Myometrial cell (primary cell): ENCODE measurements at places on chromosomes 13 and 19. TPM values are rescaled to one million over a fixed set of nuclear protein-coding genes. Genes with fewer than 3 reads are reported as not detected.

Gene TNNT1
- total RNA-seq: 6.2 and 6.3 TPM in 2 replicates

Gene CASP14
- not detected in 2 replicates for total RNA-seq

Gene COL4A2
- total RNA-seq: 257 TPM in 2 replicates

Gene PEX11G
- total RNA-seq: 2.6 and 3.9 TPM in 2 replicates

Gene RYR1
- total RNA-seq: under 0.01 TPM in 1 of 2 replicates, not detected in the other

Gene KRTDAP
- not detected in 2 replicates for total RNA-seq

Gene SWSAP1
- 1.7 and 2.5 TPM in 2 replicates for total RNA-seq

Gene SERTM1
- not detected in 2 replicates for total RNA-seq

Gene GGACT
- 1.7 and 4.8 TPM in 2 replicates for total RNA-seq

Gene CEACAM4
- not detected in 2 replicates for total RNA-seq

Gene USF2
- total RNA-seq: 38.1 and 59.7 TPM in 2 replicates

Gene C19orf18
- not detected in 2 replicates for total RNA-seq

Gene LIM2
- not detected in 2 replicates for total RNA-seq

Gene FPR2
- not detected in 2 replicates for total RNA-seq

Gene SLC17A7
- total RNA-seq: not detected in 2 replicates

Gene ZNF729
- not detected in 2 replicates for total RNA-seq

Gene GIPR
- total RNA-seq: 0.18 TPM in 1 of 2 replicates, not detected in the other

Gene ZNF569
- 3.9 and 4.0 TPM in 2 replicates for total RNA-seq

Gene ZNF578
- 0.58 and 1.6 TPM in 2 replicates for total RNA-seq

Gene TMEM145
- total RNA-seq: under 0.01 TPM in 1 of 2 replicates, not detected in the other

Gene IPO5
- 194 and 204 TPM in 2 replicates for total RNA-seq

Gene LMTK3
- total RNA-seq: not detected in 2 replicates

Gene NUFIP1
- 2.6 and 2.7 TPM in 2 replicates for total RNA-seq

Gene CEACAM8
- not detected in 2 replicates for total RNA-seq
